ENCODE measurements at places on chromosomes 11 and 22. TPM values are rescaled to one million over a fixed set of nuclear protein-coding genes. Genes with fewer than 3 reads are reported as not detected.

- no peak overlapping the region for H3K4me3 ChIP-seq
- H3K4me1 ChIP-seq: peaks cover 24% of the 10 kb centered on the region
- H3K27me3 ChIP-seq: no peaks in the 10 kb centered on the region
- no peaks in the 10 kb centered on the region for H3K36me3 ChIP-seq
- no peak overlapping the region for H3K27ac ChIP-seq
Measured at GRCh38 chr22:18035751-18036150, 11.4 kb upstream of the MICAL3 start.

GRCh38 chr11:45037434-45038005, 86.8 kb upstream of the TP53I11 start:
- no peak overlapping the region for H3K27ac ChIP-seq
- peaks cover 9% of the 10 kb centered on the region for H3K4me1 ChIP-seq
- H3K4me3 ChIP-seq: no peak overlapping the region
- peaks cover 9% of the 10 kb centered on the region for H3K36me3 ChIP-seq

GRCh38 chr11:59545179-59546020, 34.1 kb downstream of the OR4D9 start:
- H3K27ac ChIP-seq: no peak overlapping the region
- no peak overlapping the region for H3K4me3 ChIP-seq
- H3K36me3 ChIP-seq: no peaks in the 10 kb centered on the region
- H3K27me3 ChIP-seq: peaks cover 2% of the 10 kb centered on the region

The ANO5 gene
- not detected for total RNA-seq

Data from osteocyte (in vitro differentiated cells).